HFFc6 (cell line): ENCODE measurements at places on chromosomes 7 and 10.

DNA sequence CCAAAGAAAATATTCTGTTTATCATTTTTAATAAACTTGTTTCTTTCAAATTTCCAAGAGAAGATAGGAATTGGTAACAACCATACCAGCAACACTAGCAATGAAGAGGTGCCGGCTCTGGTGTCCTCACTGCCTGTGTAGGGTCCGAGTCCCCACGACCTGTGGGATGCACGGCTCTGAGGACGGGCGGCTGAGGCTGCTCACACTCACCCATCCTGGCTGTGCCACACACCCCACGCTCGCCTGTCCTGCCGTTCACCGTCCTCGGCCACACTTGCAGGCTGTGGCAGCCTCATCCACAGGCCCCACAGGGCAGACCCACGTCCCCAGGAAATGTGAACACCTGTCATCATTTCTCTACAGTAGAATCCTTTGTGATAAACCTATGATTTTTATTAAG lies 48.2 kb upstream of the DPYSL4 start:
- no peak for DNase-seq

GRCh38 chr7:149872419-149873073 lies 1.2 kb upstream of the ATP6V0E2 start:
- peak; percentile 87 for DNase-seq

DNA sequence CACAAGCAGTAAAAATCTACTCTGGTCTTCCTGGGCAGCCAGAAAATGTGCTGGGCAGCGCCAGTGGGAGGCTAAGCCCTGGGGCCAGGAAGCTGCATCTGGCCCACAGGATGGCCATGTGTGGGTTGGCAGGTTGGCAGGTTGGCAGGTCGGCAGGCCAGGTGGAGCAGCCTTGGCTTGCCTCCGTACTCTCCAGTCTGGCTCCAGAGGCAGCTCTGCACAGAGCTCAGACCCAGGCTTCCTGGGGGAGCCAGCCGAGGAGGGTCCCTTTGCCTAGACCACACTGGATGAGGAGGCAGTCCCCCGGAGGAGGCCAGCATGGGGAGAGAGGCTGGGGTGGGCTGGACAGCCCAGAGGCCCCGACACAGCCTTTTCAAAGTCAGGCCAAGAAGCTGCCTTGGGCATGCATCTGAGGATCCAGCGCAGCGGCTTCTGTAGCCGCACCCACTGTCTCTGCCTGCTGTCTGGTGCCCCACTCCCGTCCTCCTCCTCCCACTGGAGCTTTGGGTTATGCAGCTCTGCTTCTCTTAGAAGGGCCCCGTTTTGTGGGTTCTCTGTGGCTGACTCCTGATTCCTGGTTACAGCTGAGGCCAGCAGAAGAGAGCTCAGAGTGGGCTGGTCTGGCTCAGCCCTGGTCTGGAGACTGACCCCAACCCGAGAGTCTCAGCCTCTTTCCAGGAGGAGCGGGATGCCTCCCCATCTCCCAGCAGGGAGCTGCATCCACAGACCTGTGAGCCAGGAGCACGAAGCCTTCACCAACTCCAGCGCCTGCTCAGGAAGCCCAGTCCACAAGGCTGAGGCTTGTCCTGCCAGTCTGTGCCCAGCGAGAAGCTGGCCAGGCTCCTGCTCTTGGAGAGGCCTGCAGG lies 44.6 kb downstream of the CFAP46 start:
- no peak for DNase-seq

DNA sequence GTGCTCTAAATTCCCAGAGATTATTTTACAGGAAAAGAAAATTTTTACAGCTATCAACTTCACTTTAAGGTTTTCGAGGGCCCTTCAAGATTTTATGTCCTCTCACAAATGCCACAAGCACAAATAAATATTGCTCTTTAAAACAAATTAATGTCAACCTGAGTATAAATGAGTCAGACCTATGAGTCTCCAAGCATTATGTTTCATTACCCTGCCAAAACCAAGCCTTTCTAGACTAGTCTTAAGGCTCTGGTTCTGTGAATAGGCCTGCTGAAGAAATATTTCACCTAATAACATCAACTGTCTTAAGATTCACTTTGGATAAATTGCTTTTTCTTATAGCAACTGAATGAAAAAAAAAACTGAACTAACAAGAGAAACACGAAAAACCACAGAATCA lies 153.0 kb downstream of the PDE1C start:
- no peak for DNase-seq

- peak; percentile 61 for DNase-seq
These were observed 1.8 kb downstream of the GNAI1 start for GRCh38 chr7:80136261-80137055.

- no peak for DNase-seq
These were observed 2.8 kb downstream of the GIMAP6 start for GRCh38 chr7:150629347-150629746.

- DNase-seq = peak; percentile 15
These were observed 3.8 kb upstream of the GTF2IRD1 start for GRCh38 chr7:74449809-74450397.

DNA sequence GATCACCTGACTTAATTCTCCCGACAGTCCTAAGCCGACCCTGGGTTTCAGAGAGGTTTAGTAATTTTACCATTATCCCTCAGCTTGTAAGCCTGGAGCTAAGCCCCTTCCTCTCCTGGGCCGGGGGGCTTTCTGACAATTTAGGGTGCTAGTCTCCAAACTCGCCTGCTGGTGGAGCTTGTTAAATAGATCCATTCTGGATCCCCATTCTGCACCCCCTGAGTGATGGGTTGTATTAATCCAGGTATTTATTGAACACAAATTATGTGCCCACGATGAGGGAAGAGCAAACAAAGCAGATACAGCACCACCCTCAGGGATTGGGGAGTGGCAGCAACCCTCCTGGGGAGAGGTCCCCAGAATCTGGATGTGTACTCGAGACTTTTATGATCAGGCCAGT lies 1.3 kb upstream of the SLC29A3 start:
- no peak for DNase-seq

- DNase-seq = no peak
These were observed 255.5 kb downstream of the AGMO start for GRCh38 chr7:15306296-15306695.

DNA sequence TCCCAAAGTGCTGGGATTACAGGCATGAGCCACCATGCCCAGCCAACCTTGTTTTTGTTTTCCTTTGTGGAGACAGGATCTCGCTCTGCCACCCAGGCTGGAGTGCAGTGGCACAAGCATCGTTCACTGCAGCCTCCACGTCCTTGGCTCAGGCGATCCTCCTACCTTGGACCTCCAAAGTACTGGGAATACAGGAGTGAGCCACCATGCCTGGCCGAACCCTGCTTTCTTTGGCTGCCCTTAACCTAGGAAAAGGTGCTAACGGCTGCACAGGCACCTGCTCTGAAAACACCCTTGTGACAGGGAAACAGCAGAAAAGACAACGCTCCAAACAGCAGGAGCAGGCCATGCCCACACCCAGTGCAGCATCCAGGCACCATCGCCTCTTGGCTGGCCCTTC lies 71.9 kb downstream of the OAT start:
- no peak for DNase-seq

DNA sequence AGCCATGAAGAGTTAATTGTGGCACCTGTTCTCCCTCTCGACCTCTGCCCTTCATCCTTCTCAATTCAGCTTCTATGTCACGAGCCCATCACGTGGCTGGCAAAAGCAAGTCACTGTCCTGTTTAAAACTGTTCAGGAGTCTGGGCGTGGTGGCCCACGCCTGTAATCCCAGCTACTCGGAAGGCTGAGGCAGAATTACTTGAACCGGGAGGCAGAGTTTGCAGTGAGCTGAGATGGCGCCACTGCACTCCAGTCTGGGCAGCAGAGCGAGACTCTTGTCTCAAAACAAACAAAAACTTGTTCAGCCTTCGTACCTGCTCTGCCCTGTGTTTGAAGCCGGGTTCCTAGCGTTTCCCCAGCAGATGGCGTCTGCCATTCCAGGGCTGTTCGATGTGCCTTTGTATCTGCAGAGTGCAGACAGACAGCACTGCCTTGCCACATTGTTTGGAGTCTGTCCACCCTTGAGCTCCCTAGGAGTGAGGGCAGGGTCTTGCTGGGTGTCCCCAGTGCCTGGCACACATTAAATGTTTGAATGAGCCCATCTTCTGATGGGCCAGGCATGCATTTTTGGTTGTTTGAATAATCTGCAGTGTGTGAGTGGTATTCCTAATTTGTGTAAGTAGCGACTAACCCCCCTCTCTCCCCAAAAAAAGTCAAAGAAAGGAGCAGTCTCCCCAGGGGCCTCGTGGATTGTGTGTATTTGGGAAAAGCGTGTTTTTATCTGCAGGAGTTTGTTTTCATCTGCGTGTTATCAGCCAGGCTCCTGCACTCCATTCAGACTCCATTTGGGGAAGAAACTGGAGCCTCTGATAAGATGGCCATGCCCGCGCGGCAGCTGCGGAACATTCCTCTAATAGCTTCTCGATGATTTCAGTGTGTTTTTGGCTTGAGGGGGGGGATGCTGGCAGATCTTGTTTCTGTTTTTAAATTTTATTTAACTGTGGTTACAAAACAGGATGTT lies 61.2 kb downstream of the DNAJB6 start:
- DNase-seq = peak; percentile 73

GRCh38 chr10:60669501-60669900 lies 108.8 kb upstream of the CDK1 start:
- DNase-seq = no peak

- DNase-seq = no peak
These were observed 196.4 kb downstream of the FAM107B start for GRCh38 chr10:14578060-14578952.

DNA sequence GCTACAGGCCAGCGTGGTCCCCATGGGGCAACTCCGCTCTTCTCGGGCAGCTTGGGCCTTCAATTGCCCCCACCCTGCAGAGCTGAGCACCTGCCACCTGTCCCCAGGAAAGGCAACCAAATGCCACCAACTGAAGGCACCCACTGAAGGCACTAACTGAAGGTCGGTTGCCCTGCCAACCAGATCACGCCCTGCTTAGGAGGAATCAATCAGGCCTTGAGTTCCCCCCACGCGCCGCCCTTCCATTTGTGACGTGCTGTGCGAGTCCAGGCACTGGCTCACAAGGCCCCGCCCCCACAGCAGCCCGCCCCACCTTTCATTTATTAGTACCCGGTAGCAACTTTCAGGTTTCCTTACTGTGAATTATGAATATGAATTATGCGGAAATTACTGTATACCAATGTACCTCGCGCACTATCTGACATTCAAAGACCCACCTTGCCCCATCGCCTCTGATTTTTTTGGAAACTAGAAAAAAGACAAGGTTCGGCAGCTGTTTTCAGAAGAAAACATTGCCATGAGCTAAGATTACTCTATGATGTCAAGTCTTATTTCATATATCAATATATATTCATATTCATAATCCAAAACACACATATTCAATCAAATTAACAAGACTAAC lies 83.6 kb upstream of the ABI1 start:
- no peak for DNase-seq

DNA sequence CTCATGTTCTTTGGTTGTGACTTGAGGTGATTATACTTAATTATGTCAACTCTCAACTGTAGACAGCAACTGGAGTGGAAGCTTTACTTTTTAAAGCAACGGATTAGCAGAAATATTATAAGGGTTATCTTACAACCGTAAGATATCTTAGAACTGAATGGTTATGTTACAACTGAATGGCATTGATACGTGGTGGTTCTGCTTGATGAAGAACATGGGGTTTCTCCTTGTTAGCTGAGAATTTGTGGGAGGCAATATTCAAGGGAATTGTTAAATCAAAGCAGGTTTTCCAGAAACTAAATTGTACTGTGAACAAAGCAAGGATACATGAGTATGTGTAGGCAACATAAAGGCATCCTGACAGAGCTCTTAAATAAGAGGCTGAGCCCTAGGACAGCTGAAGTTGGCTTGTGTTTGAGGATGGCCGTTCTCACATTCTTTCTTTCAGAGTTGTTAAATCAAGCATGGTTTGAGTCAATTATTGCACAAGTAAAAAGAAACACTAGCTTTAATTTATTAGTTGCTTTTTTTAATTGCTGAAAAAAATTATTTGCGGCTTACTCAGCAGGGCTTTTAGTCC lies 350.0 kb downstream of the PLXDC2 start:
- no peak for DNase-seq

- DNase-seq = no peak
These were observed 61.7 kb upstream of the PPIF start for GRCh38 chr10:79285315-79286197.

GRCh38 chr7:55774327-55775050 lies 88.1 kb downstream of the SEPTIN14 start:
- DNase-seq = no peak

GRCh38 chr7:128893251-128894100 lies 17.0 kb downstream of the KCP start:
- no peak for DNase-seq

GRCh38 chr10:14191407-14191806 lies 139.3 kb downstream of the FRMD4A start:
- DNase-seq = no peak

DNA sequence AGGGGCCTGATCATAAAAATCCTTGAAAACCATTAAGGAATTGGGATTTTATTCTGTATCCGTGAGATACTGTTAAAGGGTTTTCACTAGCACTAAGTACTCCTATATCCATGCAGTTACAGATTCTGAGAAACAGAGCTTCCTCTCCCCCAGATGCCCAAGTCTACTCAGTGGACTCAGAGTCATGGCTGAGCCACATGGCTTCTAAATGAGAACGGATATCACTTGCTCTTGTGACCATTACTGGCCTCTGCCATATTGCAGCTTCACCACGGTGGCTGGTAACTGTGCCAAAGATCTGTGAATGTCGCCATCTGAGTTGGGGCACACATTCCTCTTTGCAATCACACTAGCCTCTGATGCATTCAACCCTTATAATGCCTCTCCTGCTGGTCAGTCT lies 42.0 kb upstream of the PALS2 start:
- no peak for DNase-seq

- DNase-seq = peak; percentile 74
These were observed 115.5 kb upstream of the ZNF438 start for GRCh38 chr10:31147210-31147608.

GRCh38 chr10:132532749-132533560 lies 4.6 kb upstream of the INPP5A start:
- DNase-seq = peak; percentile 98

GRCh38 chr10:74332398-74332797 lies 181.4 kb downstream of the ADK start:
- DNase-seq = no peak

DNA sequence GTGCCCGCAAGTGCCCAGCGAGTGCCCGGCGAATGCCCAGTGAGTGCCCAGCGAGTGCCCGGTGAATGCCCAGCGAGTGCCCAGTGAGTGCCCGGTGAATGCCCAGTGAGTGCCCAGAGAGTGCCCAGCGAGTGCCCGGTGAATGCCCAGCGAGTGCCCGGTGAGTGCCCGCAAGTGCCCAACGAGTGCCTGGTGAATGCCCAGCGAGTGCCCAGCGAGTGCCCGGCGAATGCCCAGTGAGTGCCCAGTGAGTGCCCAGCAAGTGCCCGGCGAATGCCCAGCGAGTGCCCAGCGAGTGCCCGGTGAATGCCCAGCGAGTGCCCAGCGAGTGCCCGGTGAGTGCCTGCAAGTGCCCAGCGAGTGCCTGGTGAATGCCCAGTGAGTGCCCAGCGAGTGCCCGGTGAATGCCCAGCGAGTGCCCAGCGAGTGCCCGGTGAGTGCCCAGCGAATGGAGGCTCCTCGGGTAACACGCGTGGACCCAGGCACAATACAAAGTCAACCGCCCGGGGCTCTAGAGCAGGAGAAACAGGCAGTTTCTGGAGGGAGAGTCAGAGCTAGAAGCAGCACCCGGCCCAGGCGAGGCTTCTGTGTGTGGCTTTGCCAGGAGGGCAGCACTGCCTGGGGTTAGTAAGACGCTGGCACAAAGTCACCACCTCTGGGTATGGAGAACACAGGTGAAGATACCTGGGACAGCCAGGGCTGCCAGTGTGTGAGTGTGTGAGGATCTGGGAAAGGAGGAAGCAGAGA lies 38.2 kb upstream of the CFAP46 start:
- no peak for DNase-seq
